SK-N-SH (cell line): ENCODE measurements at places on chromosomes 2 and 18.

DNA sequence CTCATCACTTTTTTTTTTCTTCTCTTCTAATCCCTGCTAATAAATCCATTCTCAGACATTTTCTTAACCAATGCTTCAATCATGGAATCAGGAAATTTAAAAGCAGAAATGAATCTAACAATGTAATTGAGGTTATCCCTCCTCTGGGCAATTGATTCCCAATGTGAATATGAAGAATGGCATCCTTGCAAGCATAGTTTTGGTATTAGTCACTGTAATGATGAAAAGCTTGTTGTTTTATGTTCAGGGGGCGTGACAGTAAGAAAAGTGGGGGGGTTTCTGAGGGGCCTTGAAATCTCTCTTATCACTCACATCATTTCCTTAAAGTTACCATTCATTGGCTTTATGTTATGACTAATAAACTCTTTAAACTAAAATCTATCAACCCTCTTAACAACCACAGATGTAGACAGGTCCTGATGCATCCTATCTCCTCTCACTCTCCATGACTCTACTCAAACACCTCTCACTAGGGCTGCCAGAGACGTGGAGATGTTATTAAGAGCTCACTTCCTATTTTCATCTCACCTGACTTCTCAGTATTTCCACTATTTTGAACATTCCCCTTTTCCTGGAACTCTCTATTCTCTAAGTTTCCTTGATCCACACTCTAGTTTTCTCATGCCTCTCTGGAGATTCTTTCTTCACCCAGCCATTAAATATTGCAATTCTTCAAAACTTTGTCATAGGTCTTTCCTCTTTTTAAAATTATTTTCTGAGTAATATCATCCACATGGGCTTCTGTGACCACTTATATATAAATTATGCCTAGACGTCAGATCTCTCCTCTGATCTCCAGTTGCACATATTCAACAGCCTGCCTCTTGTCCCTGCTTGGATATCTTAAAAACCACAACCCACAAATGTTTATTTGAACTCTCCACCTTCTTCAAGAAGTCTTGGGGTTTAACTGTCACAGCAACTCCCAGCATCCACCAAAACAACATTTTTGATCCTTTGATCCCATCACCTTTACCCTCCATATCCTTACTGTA is 332.9 kb downstream of the CDH2 start:
- no peak for DNase-seq

- DNase-seq, result no peak
Measured at GRCh38 chr18:74248595-74248994, 43.2 kb downstream of the CYB5A start.

GRCh38 chr2:43542285-43542933 is 53.4 kb downstream of the THADA start:
- DNase-seq, result peak; percentile 52

- DNase-seq, result no peak
Measured at GRCh38 chr2:198913394-198914152, 544.2 kb downstream of the SATB2 start.

- no peak for DNase-seq
Measured at GRCh38 chr2:189124175-189124574, 55.4 kb downstream of the COL5A2 start.

DNA sequence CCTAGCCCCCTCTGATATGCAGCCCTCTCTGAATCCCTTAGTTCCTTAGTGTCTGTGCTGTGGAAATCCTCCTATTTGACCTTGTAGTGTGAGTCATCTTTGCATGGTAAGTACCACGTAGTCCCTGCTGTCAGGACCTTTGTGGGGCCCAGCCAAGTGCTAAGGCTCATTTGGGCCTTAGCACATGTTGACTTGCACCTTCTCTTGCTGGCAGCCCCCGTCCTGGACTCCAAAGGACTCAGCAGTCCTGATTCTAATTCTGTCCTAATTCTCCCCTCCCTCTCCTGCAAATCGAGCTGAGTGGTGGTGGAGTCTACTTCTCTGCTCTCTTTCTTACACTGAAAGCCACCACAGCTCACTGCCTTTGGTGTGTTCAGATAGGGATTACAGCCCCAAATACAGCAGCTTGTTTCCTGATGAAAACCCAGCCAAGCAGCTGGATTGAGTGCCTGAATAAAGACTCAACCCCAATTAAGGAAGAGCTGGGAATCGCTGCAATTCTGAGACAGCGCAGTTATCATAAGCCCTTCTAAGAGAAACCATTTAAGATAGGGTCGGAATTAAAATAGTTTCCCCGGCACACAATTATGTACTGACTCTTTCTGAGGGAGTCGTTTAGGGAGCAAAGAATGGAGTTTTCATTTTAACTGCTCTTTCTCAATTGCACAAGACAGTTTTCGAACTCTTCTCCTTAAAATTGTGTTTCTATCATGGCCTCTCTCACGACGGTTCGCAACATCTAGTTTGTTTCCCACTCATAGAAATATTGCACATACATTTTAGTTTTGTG is 215.6 kb upstream of the TNP1 start:
- DNase-seq, result no peak

DNA sequence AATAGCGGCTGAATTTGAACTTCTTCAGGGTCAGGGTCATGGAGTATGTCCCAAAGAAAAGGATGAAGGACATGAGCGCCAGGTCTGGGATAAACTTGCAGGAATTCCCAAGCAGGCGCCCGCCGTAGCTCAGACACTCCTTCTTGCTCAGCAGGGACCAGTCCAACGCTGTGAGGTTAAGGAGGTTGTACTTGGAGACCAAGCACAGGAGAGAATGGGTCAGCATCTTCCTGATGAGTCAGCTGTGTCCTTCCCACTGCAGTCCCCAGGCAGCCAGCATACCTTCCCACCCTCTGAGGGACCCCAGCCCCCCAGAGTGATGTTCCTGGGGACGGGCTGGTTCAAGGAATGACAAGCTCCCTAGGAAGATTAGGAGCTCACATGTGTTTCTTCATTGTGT is 40.9 kb downstream of the MTHFD2 start:
- no peak for DNase-seq

- peak; percentile 5 for DNase-seq
Measured at GRCh38 chr2:70922235-70923234, 13.2 kb upstream of the ATP6V1B1 start.

- no peak for DNase-seq
Measured at GRCh38 chr2:174716785-174717184, 47.5 kb downstream of the CHRNA1 start.

GRCh38 chr18:48404716-48405507 is 4.3 kb downstream of the ZBTB7C start:
- peak; percentile 42 for DNase-seq

- no peak for DNase-seq
Measured at GRCh38 chr2:197453914-197454398, 604 bp downstream of the COQ10B start.

GRCh38 chr2:19911808-19912509 is 10.2 kb upstream of the TTC32 start:
- no peak for DNase-seq

- DNase-seq, result no peak
Measured at GRCh38 chr2:73895473-73895872, 2.7 kb downstream of the ACTG2 start.

DNA sequence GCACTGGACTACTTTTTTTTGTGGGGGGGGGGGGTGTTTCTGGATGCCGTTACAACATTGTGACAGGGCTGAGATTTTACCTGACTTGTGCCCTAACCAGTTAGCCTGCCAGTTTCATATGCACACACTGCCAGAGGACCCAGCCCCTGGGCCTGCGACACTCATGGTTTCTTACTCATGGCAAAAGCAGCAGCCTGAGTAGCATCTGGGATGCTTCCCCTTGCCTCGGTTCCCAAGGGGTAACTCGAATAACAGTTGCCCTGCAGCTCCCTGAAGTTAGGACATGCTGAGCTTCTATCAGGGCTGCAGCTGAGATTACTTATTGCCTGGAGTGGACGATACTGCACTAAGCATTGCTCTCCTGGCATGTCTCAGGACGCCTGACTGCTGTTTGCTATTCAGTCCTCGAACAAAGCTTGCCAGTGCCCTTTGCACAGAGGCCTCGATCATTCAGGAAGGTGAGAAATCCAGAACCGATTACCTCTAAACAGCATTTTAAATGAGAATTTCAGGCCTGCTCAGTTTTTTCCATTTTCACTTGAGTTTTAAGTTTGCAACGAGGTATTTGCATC is 47.9 kb downstream of the TRPM8 start:
- no peak for DNase-seq

DNA sequence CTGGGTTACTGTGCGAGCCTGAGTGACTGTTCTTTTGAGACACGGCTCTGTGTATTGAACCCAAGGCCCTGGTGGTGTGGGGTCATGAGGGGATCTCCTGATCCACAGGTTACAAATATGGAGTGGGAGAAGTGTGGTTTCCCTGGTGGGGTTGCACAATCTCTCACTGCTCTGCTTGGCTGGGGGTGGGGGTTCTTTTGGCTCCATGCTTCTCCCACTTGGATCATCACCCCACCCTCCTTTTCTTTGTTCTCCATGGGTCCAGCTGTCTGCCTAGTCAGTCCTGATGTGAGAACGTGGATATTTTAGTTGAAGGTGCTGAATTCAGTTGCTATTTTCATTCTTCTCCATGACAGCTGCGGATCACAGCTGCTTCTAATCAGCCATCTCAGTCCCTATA is 37.8 kb downstream of the AGPS start:
- no peak for DNase-seq

DNA sequence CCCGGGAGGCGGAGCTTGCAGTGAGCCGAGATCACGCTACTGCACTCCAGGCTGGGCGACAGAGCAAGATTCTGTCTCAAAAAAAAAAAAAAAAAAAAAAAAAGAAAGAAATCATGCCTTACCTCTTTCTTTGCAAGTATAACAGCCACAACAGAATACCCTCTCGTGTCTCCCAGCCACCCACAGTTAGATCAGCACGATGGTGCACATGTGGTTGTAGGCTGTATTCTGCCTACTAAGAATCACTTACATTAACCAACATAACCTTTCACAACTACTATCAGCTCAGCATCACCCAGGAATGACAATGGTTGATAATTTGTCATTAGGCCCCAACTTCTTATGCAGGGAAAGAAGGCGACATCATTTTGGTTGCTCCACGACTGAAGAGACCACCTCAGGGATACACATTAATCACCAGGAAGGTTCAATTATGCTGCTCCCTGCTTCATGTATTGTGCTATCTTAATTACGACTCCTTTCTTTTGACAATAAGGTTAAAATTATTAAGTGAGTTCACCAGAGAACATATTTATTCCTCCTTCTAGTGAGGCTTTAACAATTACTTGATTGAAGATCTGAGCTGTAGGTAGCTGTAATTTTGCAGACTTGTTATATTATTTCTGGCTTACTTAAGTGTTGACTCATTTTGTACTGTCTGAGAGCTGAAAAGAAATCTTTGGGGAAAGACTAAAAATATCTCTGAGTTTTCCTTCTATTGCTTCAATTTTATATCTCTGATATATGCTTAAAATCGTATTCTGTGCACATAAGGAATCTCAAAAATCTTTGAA is 120.1 kb downstream of the LRP1B start:
- DNase-seq, result no peak

DNA sequence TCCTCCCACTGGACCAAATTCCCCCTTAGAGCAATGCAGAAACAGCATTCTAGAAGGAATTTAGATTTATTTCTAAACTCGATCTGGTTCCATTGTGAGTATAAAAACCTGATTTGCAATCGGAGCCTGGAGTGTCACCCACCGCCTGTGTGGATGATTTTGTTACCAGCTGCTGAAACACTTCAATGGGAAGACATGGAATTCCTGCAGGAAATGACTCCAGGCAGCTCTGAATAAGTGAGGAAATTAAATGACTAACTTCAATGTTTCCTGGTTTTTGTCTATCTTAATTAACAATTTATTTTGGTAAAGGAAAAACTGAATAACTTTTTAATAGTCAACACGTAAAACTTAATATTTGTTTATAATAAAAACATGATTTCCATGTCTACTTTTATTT is 19.3 kb downstream of the CTAGE1 start:
- DNase-seq, result no peak

- DNase-seq, result no peak
Measured at GRCh38 chr2:99878581-99879350, 263.6 kb downstream of the AFF3 start.

DNA sequence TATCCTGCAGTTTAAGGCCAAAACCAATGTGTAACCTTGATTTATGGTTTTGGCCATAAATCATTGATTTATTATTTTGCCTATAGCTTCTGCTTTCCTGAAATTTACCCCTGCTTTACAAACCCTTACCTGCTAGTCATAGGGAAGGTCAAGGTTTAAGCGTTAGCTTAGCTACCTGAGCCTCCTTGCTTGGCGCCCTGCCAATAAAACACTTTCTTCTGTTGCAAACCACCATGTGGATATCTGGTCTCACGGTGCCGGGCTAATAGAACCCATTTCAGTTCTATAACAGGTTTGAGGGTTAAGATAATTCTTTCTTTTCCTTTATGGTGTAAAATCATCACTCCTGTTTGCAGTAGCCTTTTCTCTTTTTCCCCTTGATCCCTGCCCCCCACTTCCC is 72.2 kb downstream of the PDK1 start:
- DNase-seq, result no peak

- DNase-seq, result no peak
Measured at GRCh38 chr18:54165450-54165849, 59.0 kb downstream of the MBD2 start.

- DNase-seq, result no peak
Measured at GRCh38 chr2:135050684-135051083, 1.4 kb upstream of the RAB3GAP1 start.

GRCh38 chr2:216620786-216621185 is 12.4 kb upstream of the IGFBP2 start:
- no peak for DNase-seq

DNA sequence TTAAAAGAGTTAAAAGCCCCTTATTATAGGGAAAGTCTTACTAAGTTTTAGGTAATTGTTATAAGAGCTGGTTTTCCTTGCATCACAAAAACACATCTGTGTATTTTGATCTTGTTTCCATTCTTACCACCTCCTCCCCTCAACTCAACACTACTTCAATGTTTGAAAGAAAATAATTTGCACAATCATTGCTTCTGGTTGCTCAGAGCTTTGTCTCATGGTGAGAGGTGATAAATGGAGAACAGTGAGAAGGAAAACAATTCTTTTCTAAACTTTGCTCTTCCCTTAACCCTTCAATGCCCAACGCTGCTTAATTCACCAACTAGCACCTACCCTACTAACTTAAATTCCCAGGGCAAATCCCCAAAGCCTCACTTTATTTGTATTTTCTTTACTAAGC is 268.1 kb upstream of the LINC00305 start:
- DNase-seq, result no peak

DNA sequence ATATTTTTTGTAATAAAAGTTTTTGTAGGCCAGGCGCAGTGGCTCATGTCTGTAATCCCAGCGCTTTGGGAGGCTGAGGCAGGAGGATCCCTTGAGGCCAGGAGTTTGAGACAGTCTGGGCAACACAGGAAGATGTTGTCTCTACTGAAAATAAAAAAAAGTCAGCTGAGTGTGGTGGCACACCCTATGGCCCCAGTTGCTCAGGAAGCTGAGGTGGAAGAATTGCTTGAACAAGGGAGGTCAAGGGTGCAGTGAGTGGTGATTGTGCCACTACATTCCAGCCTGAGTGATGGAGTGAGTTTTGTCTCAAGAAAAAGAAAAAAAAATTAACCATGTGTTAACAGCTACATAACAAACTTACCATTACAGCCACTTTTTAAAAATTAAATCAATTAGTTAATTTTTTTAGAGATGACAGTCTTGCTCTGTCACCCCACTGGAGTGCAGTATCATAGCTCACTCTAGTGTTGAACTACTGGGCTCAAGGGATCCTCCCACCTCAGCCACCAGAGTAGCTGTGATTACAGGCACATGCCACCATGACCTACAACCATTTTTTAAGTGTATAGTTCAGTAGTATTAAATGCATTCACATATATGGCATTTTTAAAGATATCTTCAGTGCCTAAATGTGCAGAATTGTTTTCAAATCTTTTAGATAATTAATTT is 67.2 kb upstream of the ACYP2 start:
- no peak for DNase-seq

- DNase-seq, result no peak
Measured at GRCh38 chr2:72077702-72078169, 69.9 kb downstream of the CYP26B1 start.
